ENCODE measurements at places on chromosomes 1 and 21.

DNA sequence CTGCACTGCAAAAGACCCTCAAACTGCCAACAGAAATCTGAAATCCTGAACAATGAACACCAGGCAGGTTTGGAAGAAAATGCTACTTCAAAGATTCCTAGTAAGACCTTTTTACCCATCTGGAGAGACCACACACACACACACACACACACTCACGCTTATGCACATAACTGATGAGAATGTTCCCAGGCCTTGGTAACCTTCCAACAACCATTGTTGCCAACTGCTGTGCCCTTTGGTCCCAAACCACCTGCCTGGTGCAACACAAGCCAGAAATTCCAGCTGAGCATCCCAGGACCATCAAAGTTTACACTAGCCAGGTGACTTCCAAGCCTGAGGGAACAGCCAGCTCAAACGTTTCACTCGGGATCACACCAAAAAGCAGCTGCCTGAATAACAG, 56.9 kb downstream of the SEC16B start:
- DNase-seq = no peak

GRCh38 chr1:87515781-87516180, 187.1 kb downstream of the LMO4 start:
- no peak for DNase-seq

- DNase-seq = no peak
These were observed 2.5 kb downstream of the PHLDA3 start for GRCh38 chr1:201466492-201466891.

- no peak for DNase-seq
These were observed 10.1 kb upstream of the ELAVL4 start for GRCh38 chr1:50098591-50099021.

GRCh38 chr1:4526747-4527146, 127.7 kb upstream of the AJAP1 start:
- no peak for DNase-seq

- no peak for DNase-seq
These were observed 75.5 kb downstream of the KAZN start for GRCh38 chr1:14674030-14674429.

DNA sequence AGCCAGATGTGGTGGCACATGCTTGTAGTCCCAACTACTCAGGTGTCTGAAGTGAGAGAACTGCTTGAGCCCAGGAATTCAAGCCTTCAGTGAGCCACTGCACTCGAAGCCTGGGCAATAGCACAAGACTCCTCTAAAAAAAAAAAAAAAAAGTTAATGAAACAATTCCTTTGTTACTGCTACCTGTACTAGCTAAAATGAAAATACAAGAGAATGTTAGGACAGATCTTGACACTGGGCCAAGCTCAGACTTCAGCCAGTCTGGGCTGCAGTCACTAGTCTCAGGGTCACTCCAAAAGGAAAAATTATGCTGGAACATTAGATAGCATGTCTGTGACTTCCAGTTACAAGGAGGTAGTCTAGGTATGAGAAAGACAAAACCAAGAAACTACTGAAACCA, 56.5 kb downstream of the TRIM33 start:
- DNase-seq = no peak

DNA sequence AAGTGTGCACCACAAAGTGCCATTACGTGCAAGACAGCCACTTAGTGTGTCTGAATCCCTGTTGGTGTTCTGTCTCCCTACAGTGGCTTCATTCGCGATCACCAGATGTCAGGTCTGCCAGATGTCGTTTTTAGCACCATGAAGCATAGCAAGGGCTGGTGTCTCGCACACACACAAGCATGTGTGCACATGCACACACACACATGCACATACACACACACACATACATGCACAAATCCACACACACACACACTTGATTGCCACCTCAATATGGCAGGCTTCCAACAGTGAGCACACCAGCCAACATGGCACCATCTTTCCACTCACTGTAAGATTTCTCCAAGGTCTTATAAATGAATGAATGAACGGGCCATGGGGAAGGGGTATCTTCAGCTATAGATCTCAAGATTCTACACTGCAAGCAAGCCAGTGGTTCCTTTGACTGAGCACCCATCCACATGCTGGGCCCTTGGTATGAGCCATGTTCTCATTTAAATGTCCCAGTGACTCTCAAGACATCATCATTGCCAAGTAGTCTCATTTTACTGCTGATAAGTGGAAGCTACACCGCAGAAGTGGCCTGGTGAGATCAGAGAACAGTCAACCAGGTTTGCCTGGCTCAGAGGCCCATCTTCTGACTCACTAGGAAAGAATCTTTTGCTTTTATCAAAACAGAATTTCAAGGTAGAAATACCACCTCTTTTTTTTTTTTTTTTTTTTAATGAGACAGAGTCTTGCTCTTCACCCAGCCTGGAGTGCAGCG, 84.9 kb downstream of the SIM2 start:
- no peak for DNase-seq

- DNase-seq = no peak
These were observed 84.2 kb downstream of the OBSCN start for GRCh38 chr1:228291906-228292608.

GRCh38 chr21:29640080-29640508, 299.7 kb downstream of the GRIK1 start:
- DNase-seq = no peak

DNA sequence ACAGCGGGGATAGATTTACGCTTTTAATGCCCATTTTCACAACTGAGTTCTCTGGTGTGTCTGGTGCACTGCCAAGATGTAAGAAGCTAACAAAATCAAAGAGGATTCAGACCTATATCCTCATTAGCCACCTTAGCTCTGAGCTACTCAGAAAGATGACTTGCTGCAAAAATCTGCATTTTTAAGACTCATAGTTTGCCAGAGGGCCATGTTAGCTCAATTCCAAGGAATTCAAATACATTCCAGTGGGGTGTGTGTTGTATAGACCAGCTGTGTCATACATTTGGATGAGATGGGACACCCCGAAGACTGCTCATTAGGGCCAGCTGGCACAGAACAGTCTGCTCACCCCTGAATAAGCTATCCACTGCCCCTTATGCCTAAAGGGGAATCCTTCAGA, 8.9 kb downstream of the DENND2D start:
- DNase-seq = no peak

GRCh38 chr1:100953960-100954730, 58.3 kb downstream of the SLC30A7 start:
- no peak for DNase-seq

DNA sequence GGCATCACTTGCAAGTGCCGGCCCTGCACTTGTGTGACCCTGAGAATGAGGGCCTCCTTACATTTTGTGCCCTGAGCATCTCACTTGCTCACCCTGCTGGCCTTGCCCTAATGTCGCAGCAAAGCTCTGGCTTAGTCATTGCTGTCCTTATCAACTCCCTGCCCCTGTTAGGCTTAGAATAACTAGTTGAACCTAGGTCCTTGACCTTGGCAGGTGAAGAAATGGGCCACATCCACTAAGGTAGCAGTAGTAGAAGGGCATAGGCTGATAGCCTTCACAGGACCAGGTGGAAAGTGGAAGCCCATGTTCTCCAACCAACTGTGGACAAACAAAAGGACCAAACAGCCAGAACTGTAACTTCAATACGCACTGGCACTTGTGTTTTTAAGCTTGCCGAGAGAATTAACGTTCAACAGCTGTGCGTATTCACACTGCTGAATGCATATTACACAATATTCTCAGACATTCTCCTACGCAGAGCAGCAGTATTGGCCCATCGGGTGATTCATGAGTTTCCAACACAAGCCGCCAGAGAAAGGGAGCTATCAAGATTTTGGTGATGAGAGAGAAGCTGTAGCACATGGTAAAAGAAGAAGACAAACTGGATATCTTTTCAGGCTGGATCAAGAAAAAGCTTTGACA, 27.7 kb upstream of the PTGFRN start:
- no peak for DNase-seq

GRCh38 chr1:34696230-34696629, 58.6 kb upstream of the GJB5 start:
- no peak for DNase-seq

DNA sequence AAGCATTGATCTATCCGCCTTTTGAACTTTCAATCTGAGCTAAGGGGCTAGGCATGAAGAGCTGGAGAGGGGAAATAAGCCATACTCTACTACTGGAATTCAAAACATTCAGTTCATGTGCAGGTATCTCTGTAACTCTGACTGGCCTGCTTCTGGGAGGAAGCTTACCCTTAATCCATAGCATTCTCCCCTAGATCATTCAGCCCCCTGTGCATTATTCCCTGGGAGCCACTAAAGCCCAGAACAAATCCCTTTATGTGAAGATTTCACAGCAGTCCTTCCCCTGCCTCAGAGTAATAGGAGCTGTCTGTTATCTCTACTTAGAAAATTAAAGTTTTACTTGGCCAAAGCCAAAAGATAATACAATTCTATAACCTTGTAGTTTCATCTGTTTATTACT, 300.7 kb downstream of the SEC16B start:
- DNase-seq = no peak

DNA sequence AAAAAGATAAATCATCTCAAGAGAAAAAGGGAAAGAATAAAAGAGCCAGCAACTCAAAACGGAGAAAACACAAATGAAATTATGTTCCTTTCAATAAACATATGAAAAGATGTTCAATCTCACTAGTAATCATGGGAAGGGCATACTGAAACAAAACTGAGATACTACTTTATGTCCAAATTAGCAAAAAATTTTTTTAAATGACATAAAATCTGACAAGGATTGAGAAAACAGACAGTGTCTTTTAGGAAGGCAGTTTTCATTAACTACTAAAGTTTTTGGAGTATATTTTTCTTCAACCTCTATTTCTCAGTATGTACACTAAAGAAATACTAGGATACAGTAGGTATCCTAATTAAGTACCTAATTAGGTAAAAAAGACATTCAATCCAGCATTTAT, 73.3 kb downstream of the ARID4B start:
- DNase-seq = no peak

- no peak for DNase-seq
These were observed 263.1 kb downstream of the GRIK3 start for GRCh38 chr1:36771240-36771639.

DNA sequence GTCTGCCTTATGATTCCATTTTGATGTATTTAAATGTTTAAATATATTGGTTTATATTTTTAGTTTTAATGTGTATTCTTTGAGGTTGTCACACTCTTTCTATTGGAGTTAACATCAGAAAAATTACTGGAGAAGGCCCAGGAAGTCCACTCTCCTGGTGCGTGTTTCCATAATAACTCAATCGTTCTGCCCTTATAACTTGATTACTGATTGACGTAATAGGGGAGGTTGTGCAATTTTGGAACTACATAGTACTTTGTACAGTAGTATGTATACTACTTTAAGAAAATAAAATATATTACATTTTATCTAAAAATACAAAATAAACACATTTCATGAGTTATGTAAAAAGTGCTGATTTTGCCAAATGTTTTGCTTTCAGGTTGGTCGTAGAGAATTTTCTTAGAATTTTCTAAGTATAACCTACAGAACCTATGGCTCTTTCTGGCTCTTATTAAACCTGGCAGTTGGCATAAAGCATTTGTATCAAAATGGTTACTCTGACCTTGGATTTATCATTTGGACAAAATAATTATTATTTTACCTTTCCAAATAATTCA, 5.7 kb downstream of the PLA2G4A start:
- DNase-seq = no peak

DNA sequence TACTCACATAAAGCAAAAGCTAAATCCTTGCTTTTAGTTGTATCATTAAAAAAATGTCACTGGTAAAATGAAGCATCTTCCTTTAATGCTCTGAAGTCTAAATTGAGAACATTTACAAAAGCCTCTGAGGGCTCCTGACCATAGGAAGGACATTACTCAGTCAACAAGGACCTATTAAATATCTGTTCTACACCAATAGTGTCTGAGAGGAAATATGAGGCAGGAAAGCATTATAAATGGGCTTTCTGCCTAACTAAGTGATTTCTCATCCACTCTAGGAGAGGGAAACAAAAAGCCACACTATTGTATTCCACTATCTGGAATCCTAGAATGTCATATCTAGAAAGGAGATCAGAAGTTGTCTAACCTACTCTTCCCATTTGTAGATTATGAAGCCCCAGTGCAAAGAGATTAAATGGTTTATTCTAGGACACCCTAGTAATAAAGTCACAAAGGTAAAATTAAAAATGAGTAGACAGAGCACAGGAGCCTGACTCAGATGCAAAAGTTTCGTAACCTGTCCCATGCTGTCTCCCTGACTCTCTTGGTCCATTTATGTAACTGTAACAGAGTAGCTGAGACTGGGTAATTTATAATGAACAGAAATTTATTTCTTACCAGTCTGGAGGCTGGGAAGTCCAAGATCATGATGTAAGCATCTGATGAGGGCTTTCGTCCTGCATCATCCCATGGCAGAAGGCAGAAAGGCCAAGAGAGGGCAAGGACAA, 17.6 kb downstream of the RGS1 start:
- no peak for DNase-seq

GRCh38 chr1:113675302-113675701, 84.0 kb downstream of the PHTF1 start:
- no peak for DNase-seq

- no peak for DNase-seq
These were observed 20.1 kb downstream of the DYRK3 start for GRCh38 chr1:206655471-206655882.

DNA sequence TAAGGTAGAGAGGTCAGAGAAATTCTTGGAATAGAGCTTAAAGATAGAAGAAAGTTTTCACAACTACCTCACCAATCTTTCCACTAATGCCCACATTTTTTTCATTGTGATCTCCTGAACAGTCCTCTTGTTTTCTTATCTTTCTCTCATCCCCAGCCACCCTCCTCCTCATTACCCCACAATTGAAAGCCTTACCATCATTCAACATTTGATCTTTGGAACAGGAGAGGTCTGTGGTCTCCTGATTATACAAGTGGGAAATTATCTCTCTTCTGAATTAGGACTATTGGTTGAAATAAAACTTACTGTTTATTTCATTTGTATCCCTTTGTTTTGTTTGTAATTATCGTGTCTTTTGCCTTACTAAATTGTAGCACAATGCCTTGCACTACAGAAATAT, 29.6 kb downstream of the DNAH14 start:
- DNase-seq = no peak

DNA sequence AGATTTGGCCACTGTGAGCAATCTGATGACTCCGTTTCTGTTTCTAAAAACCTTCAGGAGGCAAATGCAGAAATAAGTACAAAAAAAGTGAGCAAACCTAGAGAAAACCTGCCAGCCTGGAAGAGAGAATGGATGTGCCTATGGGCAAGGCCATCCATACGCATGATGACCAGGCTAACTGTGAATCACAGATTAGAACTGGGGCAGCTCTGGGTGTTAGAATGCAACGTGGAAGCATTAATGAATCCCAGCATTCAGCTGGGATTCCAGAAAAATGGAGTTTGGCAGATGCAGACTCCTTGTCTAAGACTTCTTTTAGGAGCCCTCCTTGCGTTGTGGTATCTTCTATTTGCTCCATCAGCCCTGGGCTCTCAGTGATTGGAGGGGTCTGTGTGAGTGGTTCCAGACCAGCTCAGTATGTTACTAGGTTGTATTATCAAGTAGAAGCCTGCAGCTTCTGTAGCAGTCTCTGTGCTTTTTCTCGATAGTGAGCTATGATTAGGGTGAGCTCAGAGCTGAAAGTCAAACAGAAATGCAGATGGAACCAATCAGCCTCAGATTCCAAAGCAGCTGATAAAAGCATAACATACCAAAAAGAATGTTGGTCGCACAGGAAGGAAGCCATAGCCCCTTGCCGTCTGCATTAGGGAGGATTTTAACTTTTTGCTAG, 154.0 kb downstream of the PSMG1 start:
- no peak for DNase-seq
